Osteoblast (primary cell): ENCODE measurements at places on chromosomes 2 and 18. TPM values are rescaled to one million over a fixed set of nuclear protein-coding genes. Genes with fewer than 3 reads are reported as not detected.

Gene FZD7
- total RNA-seq, result 64.8 and 73.8 TPM in 2 replicates

Gene CYBRD1
- total RNA-seq, result 338 and 514 TPM in 2 replicates

Gene FBXO15
- 0.29 and 0.36 TPM in 2 replicates for total RNA-seq

Gene ATOH8
- total RNA-seq, result 18.6 and 35.1 TPM in 2 replicates

Gene KCNG3
- total RNA-seq, result under 0.01 TPM in 1 of 2 replicates, not detected in the other

Gene MYO3B
- total RNA-seq, result 0.29 and 0.36 TPM in 2 replicates

Gene ASPRV1
- total RNA-seq, result 0.29 and 0.72 TPM in 2 replicates

Gene CCDC141
- total RNA-seq, result not detected in 2 replicates

Gene GAREM1
- 3.6 and 5.0 TPM in 2 replicates for total RNA-seq

Gene QPCT
- total RNA-seq, result 25.0 and 25.7 TPM in 2 replicates

Gene RTP5
- not detected in 2 replicates for total RNA-seq

Gene ZAP70
- under 0.01 TPM in 2 replicates for total RNA-seq

Gene MERTK
- total RNA-seq, result 0.59 and 0.72 TPM in 2 replicates

Gene CDH20
- not detected in 2 replicates for total RNA-seq
